ENCODE measurements at places on chromosomes 11 and 22.

GRCh38 chr11:34799848-34800247 is 116.3 kb downstream of the APIP start:
- no peak for DNase-seq

GRCh38 chr22:45587638-45588505 is 83.8 kb upstream of the ATXN10 start:
- DNase-seq: no peak

DNA sequence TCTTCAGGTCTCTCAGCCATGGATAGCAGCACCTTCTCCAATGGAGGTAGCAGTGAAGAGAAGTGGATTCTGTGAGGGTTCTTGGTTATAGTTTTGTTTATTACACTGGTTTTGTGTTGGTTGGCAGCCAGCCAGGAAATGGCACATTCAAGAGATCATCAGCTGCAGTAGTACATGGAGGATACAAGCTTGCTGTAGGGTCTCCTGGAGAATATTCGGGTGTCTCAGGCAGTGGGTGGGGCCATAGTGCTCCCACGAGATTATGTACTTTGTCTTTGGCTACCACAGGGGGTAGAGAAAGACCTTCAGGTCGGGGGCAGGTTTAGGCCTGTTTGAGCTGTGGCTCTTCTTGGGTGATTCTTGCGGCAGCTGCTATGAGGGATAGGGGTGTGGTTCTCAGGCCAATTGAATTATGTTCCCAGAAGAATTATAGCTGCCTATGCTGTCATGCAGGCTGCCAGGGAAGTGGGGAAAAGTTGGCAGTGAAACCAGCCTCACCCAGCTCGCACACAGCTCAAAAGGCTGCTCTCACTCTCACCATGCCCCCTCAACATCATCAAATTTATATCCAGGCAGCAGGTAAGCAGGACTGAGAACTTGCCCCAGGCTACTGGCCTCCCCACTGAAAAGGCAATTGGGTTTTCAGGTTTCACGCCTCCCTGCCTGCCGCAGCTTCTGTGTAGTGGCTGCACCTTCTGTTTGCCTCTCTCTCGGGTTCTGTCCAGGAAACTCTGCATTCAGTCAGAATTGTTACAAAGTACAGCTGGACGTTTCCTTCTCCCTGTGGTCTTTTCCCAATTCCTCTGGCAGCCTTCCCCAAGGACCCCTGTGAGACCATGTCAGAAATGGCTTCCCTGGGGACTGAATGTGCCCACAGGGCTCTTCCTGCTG is 435.5 kb downstream of the LUZP2 start:
- no peak for DNase-seq

- no peak for DNase-seq
Observed at GRCh38 chr11:7969756-7970646, 4.8 kb upstream of the NLRP10 start.

DNA sequence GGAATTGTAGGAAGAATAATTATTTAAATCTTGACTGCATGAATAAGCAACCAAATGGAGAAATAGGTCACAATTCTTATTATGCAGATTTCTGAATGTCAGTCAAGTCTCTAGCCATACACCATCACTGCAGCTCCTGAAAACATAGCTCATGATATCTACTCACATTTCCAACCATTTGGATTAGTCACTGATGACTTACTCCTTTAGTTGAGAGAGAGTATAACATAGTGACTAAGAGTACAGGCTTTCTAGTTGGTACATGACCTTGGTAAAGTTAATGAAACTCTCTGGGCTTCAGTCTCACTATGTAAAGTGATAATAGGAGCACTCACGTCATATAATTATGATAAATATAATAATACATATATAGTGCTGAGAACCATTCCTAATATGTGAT is 265.2 kb downstream of the KCNA4 start:
- DNase-seq: no peak

DNA sequence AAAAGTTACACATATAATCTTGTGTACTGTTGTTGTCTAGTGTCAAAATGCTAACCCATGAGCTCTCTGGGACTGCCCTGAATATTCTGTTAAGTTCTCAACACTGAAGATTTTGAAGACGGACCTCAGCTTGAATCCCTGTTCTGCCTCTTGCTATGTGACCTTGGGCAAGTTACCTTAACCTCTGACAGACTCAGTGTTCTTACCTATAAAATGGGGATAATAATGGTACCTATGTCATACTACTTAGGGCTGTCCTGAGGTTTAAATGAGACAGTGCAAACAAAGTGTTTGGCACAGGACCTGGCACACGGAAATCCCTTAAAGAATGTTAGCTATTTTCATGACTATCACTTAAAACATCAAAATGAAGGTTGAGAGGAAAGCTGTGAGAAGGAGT is 11.3 kb downstream of the TMEM218 start:
- DNase-seq: no peak

- no peak for DNase-seq
Observed at GRCh38 chr11:77269484-77270123, 31.9 kb downstream of the GDPD4 start.

- no peak for DNase-seq
Observed at GRCh38 chr11:40924915-40925314, 534.5 kb downstream of the LRRC4C start.

DNA sequence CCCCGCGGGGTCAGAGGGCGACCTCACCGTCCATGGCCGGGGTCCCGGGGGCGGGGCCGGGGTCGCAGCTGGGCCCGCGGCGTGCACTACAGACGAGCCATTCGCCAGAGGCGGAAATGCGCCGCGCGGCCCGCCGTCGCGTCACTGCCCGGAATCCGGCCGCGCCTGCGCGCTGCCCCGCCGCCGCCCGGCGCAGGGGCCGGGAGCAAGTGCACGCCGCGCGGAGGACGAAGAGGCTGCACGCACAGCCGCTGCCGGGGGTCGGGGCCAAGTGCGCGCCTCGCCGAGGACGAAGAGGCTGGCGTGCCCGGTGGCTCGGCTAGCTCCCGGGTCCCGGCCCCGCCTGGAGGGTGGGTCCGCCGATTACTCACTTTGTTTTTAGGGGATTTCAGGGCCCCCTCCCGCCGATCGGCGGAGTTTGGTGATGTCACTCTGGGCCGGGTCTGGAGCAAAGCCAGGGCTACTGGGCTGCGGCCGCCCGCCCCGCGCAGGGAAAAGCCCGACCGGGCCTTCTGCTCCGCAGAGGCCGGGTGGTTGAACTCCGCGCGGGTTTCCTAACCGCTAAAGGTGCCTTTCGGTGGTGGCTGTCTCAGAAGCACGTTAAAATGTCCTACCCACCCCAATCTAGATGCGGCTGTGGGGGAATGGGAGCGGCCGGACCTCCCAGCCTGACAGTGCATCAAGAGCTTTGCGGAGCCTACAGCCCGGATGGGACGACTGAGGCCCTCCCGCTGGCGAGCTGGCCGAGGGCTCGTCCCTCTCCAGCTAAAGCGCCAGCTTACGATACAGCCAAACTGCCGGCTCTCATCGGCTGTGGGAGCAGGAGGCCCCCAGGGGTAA is at the start of gene RELA:
RELA (minus strand) TSS at position 118 of the 840 bp plus-strand sequence; CDS start at position 34, 84 bp downstream.
- DNase-seq: peak; percentile 92

DNA sequence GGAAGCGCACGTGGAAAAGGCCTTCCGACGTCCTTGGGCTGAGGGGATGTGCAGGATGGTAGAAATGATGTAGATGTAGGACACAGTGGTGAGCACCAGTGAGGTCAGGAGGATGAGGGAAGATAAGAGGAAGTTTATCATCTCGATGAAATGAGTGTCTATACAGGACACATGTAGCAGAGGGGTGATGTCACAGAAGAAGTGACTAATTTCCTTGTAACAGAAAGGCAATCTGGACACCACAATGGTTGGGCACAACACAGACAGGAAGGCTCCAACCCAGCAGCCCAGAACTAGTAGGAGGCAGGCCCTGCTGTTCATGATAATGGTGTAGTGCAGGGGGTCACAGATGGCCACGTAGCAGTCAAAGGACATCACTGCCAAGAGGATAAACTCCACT is 35.0 kb upstream of the OR6M1 start:
- no peak for DNase-seq

- no peak for DNase-seq
Observed at GRCh38 chr22:20094197-20094807, 14.3 kb downstream of the DGCR8 start.

DNA sequence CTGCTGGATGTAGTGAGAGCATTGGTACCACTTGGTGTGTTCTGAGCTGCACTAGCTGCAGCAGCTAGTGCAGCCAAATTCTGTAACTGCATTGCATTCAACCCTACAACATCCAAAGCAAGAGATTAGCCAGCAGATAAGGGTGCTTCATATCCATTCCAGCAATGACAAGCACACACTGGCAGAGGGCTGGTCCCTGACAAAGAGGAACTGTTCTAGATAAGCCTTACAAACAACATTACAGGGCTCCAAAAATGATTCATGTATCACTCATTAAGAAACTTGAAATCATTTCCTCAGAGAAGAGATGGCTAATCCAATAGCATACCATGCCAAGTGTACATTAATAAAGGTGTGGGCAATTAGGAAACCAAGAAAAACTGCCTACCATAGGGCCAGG is 28.4 kb upstream of the RAPSN start:
- DNase-seq: no peak

GRCh38 chr22:31691408-31691807 is 29.4 kb upstream of the PISD start:
- no peak for DNase-seq

DNA sequence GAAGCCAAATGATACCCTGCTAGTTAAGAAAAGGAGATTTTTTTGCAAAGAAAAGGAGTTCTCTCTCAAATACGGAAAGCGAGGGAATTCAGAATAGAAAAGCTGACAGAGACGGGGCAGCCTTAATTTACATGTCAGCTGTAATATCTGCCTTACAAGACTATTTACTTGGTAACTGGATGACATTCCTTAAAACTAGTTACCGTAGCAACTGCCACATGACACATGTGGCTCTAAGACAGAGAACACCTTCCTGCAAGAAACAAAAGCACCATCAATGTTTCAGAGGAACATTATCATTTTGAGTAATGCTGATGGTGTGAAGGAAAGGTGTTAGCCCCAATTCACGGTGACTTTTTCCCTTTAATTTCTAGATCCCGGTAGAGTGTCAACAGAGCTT is 222.1 kb downstream of the LRRC4C start:
- DNase-seq: no peak

DNA sequence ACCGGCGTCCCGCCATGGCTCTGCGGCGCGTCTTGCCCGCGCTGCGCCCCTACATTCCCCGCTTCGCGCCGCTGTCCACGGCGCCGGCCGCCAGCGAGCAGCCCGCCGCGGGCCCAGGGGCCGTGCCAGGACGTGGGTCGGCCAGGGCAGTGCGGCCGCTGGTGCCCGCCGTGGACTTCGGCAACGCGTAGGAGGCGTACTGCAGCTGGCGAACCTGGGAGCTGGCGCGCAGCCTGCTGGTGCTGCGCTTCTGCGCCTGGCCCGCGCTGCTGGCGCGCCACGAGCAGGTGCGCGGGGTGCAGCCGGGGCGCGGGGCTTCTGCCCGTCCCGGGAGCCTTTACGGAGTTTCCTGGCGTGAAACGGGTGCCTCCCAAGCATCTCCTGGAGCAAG is 20.1 kb downstream of the DGCR6L start:
- no peak for DNase-seq

- DNase-seq: no peak
Observed at GRCh38 chr11:9922806-9923205, 258.9 kb downstream of the SWAP70 start.

GRCh38 chr11:78633516-78634310 is 59.0 kb upstream of the NARS2 start:
- no peak for DNase-seq

DNA sequence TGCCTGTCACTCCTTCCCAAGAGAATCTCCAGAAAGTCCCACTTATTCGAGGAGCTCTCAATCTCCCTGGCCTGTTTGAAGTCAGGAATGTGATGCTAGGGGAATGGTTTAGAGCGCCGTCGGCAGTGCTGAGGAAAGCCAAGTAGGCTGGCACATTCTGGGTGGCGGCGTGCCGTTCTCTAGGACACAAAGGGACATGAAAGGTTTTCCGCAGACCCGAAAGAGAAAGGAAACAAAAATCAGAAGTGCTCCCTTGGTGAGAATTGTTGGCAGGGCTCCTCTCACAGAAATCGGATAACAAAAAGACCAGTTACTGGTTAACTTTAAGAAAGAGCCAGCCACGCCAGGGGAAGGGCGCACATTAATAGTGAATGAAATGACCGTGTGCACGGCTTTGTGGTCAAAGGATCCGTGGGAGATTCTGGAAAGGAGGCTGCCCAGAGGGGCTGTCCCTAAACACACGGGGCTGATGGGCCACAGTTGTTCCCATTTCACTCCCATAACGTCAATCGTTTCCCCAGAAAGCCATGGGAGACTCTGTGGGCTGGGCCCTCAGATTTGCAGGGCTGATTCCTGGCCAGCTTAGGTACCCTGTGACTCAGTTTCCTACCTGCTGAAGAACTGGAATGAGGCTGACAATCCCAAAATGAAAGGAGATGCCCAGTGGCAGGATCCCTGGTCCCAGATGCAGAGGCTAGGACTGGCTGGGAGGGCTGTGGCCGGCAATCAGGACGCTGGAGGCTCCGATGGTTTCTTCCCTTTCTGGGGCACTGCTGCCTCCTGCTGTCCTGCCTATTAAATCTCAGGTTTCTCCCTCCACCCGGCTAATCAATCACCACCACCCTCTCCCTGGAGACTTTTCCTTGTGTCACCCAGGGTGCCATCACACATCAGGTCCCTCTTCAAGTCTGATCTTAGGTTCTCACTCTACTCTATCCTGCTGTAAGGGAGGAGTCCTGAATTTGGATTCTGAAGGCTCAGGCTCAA is 82.3 kb downstream of the RCN1 start:
- peak; percentile 29 for DNase-seq

GRCh38 chr11:73114110-73114834 is 27.8 kb downstream of the FCHSD2 start:
- no peak for DNase-seq

DNA sequence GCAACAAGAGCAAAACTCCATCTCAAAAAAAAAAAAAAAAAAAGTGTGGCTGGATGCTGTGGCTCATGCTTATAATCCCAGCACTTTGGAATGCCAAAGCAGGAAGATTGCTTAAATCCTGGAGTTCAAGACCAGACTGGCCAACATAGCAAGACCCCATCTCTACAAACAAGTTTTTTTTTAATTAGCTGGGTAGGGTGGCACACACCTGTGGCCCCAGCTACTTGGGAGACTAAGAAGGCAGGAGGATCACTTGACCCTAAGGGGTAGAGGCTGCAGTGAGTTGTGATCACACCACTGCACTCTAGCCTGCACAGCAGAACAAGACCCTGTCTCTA is 19.0 kb upstream of the FEZ1 start:
- DNase-seq: no peak

DNA sequence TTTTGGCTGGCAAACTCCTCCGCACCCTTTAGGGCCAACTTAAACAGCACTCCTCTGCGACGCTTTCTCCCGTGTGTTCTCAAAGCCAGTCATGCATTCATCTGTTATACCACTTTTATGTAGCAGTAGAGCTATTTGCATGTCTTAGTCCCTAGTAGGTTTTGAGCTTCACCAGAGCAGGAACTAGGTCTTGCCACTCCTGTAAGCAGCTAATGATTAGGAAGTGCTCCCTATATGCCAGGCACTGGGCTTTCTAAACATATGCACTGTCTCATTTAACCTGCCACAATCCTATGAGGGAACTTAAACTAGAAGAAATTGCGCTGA is 180.8 kb downstream of the DBX1 start:
- no peak for DNase-seq

All from head of caudate nucleus (tissue), 42 donors.